Stimulated activated CD4-positive, alpha-beta T cell treated with anti-CD3 and anti-CD28 coated beads, Interleukin-1b, Interleukin-23, amount 100 ng/mL, for 1 hour (primary cell): ENCODE measurements at places on chromosomes 6 and 20.

GRCh38 chr20:59082981-59083380, 40.4 kb upstream of the PRELID3B start:
- no peak for DNase-seq

DNA sequence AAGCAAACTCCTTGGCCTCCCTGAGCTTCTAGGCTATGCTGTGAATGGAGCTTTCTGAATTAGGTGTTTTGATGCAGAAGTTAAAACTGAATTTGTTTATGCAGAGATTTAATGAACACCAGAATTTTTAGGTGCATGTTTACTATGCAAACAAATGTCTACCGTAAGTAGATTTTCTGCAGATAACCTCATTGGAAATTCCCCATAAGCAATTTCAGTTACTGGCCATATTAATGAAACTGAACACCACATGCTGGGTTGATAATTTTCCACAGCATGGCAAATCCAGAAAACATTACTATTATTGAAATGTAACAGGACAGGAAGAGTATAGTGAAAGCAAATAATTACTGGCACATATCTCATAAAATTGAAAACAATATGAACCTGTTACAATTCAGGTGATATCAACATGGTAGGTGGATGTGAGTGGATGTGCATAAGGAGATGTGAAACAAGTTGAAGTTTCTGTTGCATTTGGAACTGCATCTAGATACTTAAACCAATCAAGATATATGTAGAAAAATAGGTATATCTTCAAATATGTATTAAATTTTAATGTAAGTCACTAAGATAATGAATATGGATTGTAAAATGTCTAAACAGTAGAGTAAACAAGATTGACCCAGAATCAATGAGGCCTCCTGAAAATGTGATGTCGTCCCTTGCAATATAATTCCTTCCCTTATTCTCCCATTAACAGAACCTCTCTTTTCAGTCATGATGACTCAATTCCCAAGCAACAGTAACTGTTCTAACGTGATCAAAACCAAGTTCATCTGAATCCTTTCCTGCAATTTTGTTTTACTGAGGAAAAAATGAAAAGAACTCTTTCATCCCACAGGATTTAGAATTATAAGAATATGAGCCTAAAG, 11.0 kb downstream of the PTCHD4 start:
- no peak for DNase-seq

GRCh38 chr6:114220241-114220640, 122.6 kb downstream of the HS3ST5 start:
- no peak for DNase-seq

- DNase-seq, result no peak
These were observed 102.3 kb downstream of the HIVEP2 start for GRCh38 chr6:142842418-142843261.
